ENCODE measurements at places on chromosomes 3 and 15. TPM values are rescaled to one million over a fixed set of nuclear protein-coding genes. Genes with fewer than 3 reads are reported as not detected.

EXOSC7 gene
- total RNA-seq, result 40.8 TPM

GRCh38 chr3:159764490-159765029 is 224.1 kb upstream of the IL12A start:
- no peak for DNase-seq

DNA sequence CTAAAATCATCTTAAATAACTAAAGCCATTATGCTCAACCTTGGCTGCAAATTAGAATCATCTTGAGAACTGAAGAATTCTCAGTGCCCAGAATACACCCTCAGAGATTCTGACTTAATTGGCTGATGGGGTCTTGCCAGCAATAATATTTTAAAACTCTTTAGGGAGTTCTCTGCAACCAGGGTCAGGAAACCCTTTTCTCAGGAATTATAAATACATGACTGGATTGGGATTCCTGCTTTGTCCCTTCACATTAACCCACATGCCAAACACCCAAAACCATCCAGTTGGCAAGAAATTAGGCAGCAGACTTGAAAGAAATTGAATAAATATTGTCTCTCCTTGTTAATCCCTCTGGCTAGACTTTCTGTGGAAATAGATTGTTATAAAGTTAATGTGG is 482.3 kb upstream of the NECTIN3 start:
- DNase-seq, result no peak

SPPL2A gene
- 102 TPM for total RNA-seq

DNA sequence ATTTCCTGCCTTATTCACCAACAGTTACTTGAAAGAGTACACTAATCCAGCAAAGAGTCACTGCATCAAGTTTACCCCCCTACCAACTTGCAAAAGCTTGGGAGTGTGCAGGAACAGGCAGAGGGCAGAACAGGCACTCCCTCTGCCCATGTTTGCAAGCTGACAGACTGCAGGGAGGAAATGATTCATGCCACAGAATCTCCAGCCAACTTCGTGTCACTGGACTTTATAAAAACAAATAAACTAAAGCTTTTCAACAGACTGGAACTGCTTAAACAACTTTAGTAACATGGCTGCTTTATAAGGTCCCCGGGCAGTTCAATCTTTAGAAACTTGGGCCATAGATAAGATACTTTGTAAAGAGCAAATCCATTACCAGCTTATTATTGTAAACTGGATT is 129.5 kb downstream of the THRB start:
- no peak for DNase-seq

THPO gene
- not detected for total RNA-seq

- no peak for DNase-seq
Measured at GRCh38 chr3:154275965-154276364, 48.3 kb downstream of the DHX36 start.

DNA sequence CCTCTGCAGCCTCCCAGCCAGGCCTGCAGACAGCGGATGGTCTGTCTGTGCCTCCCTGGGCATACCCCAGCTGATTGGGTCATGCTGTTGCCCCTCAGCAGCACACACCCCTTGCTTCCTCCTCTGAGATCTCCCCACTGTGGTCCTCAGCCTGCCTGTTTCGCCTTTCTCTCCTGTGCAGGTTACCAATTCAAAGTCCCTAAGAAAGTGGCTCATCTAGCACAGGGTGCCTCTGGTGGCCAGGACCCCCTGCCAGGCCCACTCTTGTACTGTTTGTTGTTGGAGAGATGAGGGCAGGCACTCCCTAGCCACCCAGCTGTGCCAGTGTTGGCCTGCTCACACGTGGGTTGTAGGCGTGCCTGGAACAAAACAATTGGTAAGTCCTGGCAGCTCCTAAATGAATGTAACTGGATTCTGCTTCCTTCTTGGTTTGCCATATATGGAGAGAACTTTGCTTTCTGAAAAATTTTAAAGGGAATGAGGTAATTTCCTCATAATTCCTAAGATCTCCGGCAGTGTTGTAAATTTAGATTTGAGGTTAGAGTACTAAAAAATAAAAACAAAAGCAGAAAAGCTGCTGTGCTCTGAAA is 213.2 kb upstream of the IL12A start:
- no peak for DNase-seq

DNA sequence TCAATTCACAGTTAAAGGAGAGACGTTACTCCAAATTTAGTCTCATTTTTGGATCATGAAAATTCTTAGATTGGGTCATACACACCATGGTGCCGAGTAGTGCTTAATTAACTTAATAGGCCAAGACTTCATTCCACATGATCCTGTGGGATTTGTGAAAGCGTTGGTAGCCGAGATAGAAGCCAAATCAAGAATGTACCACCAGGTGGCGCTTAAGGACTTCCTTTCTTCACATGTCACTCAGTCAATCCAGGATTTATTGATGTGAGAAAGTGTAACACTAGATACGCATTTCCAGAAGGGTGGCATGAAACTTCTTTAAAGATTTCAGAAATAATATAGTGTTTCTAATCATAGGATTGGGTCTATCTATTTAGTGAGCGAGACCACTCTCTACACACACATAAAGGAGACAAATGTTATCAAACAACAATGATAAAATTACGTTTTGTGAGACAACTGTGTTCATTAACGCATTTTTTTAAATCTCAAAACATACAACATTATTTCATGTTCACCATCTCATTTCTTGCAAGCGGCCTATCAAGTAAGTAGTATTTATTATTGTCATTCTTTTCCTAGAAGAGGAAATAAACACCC is 436.1 kb downstream of the CHL1 start:
- DNase-seq, result peak; percentile 18

GRCh38 chr3:176785171-176785570 is 412.1 kb downstream of the TBL1XR1 start:
- no peak for DNase-seq

GRCh38 chr3:156142702-156143101 is 22.3 kb downstream of the KCNAB1 start:
- DNase-seq, result no peak
